ENCODE measurements at places on chromosomes 1 and 21.

DNA sequence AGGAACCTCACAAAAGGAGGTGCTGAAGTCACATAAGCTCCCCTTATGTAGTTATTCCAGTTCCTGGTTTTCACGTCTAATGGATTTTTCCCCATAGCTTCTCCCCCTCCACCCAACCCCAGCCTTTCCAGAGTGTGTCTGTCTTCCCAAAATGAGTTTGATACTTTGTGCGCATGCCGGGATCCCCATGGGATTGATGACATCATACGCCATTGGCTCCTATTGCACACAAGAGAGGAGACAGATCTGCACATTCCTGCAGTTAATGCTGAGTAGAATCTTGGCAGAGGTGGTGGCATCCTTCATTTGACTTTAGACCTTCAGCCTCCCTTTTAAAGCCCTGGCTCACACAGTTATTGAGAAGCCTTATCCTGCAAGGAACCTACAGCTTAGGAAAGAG is 71.4 kb downstream of the DDR2 start:
- no peak for DNase-seq

- DNase-seq: no peak
Observed at GRCh38 chr21:29121759-29122158, 8.7 kb upstream of the MAP3K7CL start.

GRCh38 chr1:14511166-14511680 is 87.3 kb upstream of the KAZN start:
- no peak for DNase-seq

DNA sequence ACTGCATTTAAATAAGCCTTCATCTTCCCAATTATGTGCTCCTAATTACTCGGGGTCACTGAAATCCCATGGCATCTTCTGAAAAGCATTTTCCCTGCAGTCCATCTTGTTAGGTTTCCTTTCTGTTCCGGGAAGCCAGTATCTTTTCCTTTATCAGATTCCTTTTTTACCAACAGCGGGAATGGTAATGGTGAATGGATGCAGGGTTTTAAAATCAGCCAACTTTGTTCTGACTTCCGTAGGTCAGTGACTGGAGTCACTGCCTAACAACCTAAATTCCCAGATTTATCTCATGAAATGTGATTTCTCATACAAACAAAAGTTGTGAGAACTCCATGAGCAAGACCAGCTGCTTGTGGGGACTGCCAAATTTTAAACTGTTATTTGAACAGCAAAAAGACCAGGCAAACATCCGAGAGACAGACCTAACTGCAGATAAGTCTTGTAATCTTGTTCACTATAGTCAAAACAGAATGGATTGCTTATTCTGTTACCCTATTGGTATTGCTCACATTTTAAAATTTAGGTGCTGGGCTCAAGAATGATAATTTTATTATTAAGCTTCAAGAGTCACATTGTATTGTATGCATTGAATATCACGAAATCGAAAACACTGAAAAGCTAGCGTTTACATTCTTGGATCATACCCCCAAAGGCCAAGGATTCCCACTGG is 1.2 kb upstream of the RWDD3 start:
- no peak for DNase-seq

- DNase-seq: no peak
Observed at GRCh38 chr1:96145492-96145891, 576.1 kb upstream of the PTBP2 start.

DNA sequence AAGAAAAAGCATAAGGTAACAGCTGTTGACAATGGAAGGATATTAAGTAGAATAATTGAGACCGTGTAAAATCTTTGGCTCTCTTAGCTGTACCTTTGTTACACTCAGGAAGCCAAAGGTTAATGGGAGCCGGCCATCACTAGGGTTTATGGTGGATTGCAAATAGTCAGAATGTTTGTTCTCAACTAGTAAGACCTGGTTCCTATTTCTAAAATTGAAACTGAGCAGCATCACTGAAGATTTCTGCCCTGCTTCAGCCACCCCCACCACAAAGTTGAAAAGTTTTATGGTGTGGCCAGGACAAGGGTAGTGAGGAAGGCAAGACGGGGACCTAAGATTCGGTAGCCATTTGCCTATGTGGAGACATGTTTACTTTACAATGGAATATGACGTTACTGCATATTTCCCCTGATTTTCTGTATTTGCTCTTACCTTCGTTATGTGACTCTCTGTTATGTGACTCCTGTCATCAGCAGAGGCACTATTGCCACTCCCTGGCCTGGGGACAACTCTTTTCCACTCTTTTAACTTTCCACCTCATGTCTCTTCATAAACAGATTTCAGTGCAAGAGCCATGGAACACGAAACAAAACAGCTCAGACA is 41.4 kb upstream of the KIF1B start:
- DNase-seq: no peak

- no peak for DNase-seq
Observed at GRCh38 chr1:11804666-11805421, 920 bp downstream of the MTHFR start.

DNA sequence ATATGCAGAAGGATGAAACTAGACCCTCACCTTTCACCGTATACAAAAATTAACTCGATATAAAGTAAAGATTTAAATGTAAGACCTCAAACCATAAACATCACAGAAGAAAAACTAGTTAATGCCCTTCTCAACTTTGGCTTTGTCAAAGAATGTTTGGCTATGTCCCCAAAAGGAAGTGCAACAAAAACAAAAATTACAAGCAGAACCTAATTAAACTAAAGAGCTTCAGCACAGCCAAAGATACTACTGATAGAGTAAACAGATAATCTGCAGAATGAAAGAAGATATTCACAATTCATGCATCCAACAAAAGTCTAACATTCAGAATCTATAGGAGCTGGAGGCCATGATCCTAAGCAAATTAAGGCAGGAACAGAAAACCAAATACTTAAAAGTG is 824.6 kb upstream of the NEGR1 start:
- DNase-seq: no peak

GRCh38 chr21:29117372-29117955 is 13.0 kb upstream of the MAP3K7CL start:
- DNase-seq: no peak

DNA sequence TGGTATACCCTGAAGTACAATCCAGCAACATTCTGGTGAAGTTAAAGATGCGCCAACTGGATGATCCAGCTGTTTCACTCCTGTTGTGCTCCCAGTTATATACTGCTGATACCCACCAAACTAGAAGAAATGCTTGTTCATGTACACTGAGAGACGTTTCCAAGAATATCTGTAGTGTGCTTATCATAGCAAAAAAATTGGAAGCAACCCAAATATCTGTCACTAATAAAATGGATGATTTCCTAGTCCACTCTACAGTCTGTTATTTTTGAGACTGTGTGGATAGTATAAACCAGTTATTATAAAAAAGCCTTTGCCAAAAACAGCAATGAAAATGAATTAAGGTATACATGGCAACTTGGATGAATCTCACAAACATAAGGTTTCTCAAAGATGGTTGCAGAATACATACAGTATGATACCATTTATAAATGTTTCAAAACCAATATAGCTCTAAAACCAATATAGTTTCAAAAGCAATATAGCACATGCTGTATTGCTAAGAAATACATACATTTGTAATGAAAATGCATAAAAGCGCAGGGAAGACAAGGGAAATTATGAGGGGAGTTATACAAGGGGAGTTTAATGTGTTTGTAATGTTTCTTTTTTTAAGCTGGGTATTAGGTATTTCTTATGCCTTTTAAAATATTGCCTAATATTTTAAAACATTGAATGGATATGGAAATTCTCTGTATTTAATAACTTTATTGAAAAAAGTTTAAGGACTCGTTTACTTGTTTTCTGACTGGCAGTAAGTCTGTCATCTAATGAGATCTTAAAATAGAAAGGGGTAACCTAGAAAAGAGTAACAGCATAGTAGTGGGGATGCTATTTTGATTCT is 36.5 kb downstream of the GPSM2 start:
- no peak for DNase-seq

DNA sequence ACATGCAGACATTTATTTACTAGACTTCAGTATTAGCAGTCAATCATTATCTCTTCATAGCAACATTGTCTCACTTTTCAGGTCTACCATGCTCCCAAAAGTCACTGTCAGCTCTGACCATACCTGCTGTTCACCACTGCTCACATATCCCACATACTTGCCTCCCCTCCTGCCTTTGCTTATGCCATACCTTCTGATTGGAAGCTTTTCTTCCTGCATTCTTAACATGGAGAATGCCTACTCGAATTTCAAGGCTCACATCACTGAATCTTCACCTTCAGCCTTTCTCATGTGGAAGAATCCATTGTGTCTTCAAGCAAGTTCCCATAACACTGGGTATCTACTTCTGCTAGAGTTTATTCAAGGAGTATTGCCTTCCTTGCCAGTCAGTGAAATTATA is 135.4 kb downstream of the NTNG1 start:
- DNase-seq: no peak

GRCh38 chr21:23644768-23645167 is 1962.5 kb downstream of the MRPL39 start:
- no peak for DNase-seq

DNA sequence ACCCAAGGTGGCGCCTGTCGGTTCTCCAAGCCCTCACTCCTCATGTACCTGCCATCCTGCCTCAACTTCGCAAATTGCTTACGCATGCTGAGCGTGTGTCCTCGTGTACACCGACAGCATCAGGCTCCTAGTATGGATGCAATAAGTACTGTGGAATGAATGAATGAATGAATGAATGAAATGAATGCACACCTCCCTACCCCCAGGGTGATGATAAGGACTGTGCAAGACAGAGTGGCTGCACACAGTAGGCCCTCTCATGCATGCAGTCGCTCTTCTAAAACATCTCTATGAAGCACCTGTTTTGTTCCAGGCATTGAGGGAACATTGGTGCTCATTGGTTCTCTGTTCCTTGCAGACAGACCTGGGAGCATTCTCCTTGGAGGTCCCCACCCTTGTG is 49.8 kb upstream of the H6PD start:
- DNase-seq: no peak

GRCh38 chr1:74964508-74965102 is 169.6 kb upstream of the LHX8 start:
- no peak for DNase-seq

- DNase-seq: no peak
Observed at GRCh38 chr1:36755303-36756230, 272.9 kb upstream of the CSF3R start.

GRCh38 chr1:158059984-158060383 is 66.5 kb downstream of the KIRREL1 start:
- no peak for DNase-seq

DNA sequence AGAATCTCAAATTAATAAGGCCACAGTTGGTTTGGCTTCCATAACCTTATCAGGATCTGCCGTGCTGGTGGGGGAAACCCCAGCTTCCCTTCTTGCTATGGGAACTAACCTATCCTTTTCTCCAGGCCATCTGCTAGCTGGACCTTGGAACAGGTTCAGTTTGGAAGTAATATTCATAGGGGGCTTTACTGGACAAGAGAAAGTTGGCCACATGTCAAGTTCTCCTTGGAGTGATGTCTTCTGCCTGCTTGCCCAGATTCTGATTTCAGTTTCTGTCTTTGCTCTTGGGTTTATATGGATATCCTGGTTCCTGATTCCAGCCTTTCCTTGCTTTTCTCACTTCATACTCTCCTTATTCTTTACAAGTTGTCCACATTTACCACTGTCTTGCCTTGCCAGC is 279.6 kb downstream of the ASTN1 start:
- no peak for DNase-seq

GRCh38 chr1:212667223-212668139 is 32.2 kb downstream of the BATF3 start:
- no peak for DNase-seq

DNA sequence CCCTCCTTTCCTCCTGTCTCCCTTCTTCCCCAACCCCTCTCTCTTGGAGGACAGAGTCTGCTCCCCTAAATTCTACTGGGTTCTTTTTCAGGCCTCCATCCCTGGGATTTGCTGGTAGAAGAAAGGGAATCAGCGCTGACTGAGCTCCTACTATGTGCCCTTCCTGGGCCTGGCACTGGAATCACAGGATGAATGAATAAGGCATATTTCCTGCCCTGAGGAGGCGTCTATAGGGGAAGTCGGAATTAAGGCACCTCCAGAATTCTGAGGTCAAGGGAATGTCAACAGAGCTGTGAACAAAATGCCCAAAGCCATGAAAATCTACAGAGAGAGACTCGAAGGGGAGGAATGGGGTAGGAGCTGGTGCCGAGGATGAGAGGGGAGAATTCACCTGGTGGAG is 17.4 kb upstream of the BTG2 start:
- no peak for DNase-seq

DNA sequence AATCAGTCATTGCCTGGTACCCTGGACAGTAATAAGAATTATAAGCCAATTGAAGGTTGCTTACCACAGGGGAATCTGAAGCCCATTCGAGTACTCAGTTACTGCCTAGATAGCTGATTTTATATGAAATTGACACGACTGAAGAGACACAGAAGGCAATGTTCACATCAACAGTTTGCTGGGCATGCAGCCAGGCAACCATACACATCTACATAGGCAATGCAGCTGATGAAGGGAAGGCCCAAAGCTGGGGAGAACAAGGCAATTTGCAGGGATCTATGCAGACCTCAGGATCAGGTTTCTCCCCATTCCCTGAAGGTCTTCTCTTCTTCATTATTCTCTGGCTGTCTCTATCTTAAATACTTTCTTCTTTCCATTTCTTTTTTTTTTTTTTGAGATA is 448.7 kb downstream of the PTBP2 start:
- DNase-seq: no peak

- no peak for DNase-seq
Observed at GRCh38 chr1:2343023-2343935, 48.1 kb downstream of the MORN1 start.

- no peak for DNase-seq
Observed at GRCh38 chr1:85607126-85607920, 26.8 kb downstream of the CCN1 start.

DNA sequence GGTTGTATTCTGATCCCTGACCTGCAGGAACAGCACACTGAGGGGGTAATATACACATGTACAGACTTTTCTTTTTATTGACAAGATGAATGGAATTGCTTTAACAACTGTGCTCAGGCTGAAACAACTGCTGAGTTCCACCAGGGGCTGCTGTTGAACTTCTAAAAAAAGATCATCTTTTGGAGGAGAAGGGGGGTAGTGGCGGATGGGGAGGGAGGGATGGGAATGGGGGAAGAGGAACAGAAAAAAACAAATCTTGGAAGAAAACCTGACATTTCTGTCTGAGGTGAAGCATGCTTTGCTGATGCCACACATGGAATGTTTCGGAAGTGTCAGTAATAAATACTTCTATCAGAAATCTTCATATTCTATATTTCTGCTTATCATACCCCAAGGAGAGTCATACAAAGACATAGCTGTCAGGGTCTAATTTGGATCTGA is 75.0 kb downstream of the RWDD3 start:
- no peak for DNase-seq
